ENCODE measurements at places on chromosomes 1 and 21.

GRCh38 chr1:30550365-30551220 lies 172.8 kb downstream of the MATN1 start:
- DNase-seq, result no peak

GRCh38 chr1:213484758-213485157 lies 433.7 kb downstream of the RPS6KC1 start:
- no peak for DNase-seq

GRCh38 chr1:241612533-241613477 lies 27.4 kb downstream of the CHML start:
- no peak for DNase-seq

DNA sequence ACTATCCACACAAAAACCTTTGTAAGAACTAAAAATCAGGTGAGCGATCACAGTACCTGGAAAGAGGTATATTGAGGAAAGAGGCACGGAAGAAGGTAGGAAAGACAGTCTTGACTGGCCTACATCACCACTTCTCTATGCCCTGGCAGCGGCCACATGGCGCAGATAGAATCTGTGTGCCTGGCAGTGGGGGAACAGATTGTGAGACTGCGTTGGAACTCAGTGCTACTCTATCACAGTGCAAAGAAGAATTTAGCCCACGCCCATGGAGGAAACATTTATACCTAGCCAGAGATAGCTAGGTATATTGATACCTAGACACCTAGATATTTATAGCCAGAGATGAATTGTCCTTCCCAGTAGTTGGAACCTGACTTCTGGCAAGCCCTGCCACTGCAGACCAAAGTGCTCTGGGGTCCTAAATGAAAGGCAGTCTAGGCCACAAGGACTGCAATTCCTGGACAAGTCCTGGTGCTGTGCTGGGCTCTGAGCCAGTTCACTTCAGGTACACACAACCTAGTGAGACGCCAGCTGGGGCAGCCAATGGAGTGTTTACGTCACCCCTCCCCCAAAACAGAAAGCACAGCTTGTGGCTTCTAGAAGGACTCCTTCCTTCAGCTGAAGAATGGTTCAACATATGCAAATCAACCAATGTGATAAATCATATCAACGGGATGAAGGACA lies 51.9 kb downstream of the DHX9 start:
- peak; percentile 62 for DNase-seq

DNA sequence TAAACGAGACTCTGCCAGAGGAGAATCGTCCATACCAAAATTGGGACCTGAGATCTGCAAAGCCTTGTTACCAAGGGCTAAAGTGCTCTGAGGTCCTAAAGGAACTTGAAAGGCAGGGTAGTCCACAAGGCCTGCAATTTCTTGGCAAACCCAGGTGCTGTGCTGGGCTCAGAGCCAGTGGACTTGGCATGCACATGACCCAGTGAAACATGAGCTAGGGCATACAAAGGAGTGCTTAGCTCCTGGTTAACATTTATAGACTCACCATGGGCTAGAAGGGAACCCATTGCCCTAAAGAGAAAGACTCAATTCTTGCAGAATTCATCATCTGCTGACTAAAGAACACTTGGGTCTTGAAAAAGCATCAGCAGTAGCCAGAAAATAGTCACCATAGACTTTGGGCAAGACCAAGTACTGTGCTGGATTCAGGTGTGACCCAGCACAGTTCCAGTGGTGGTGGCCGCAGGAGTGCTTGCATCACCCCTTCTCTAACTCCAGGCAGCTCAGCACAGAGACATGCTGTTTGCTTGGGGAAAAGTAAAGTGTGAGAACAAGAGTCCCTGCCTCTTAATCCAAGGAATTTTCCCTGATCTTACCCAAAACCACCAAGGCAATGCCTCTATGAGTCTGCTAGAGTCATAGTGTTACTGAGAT lies 1069.4 kb upstream of the ADGRL2 start:
- no peak for DNase-seq

DNA sequence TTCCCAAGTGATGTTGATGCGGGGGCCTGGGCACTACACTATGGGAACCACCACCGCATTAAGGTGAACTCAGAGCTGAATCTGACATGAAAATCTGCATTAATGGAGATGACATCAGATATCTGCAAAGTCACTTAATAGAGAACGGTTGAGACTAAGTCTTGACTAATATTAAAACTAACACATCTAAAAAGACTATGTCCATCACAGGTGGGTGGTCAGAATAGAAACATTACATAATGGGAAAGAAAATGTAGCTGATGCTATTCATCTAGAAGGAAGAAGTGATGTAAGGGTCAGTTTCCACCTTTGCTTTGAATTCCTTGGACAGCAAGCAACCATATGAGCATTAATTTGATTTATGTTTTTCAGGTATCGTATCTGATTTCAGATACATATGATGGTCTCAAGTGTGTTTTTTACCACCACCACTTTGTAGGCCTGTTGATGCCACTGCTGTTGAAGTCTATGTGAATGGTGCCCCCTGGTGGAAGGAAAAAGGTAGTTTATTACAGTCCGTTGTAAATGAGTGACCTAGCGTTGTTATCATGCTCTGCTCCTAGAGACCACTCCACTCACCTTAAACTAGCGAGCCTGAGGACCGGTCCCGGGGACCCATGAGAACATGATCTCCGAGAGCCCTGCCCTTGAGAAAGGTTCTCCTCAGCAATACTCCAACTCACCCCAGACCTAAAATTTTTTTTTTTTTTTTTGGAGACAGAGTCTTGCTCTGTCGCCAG lies 73.5 kb downstream of the BACH1 start:
- peak; percentile 88 for DNase-seq

Measured in NCI-H82 (cell line).